ENCODE measurements at places on chromosomes 12 and 14.

GRCh38 chr14:75063013-75063412 is 811 bp downstream of the ACYP1 start:
- DNase-seq, result peak; percentile 31

- DNase-seq, result peak; percentile 51
These were observed 55.3 kb upstream of the ATF1 start for GRCh38 chr12:50708631-50709030.

DNA sequence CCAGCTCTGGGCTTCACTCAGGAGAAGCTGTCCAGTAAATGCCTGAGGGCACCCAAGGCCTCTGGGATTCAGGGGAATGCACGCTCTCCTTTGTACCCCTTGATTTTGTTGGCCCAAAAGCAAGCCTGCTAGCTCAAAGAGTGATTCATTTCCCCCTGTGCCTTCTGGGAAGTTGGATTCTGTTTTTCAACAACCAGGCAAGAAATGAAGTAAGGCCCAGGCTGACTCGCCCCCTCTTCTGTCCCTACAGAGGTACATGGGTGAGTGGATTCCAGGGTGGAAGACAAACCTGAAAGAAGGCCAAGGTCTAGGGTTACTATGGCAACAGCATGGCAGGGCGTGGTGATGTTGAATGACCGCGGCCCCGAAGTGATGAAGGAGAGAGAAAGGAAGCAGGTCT is 9.3 kb upstream of the SERPINA5 start:
- peak; percentile 70 for DNase-seq

GRCh38 chr12:127592245-127592644 is 674.7 kb upstream of the TMEM132C start:
- DNase-seq, result no peak

- no peak for DNase-seq
These were observed 73.1 kb downstream of the ZFP36L1 start for GRCh38 chr14:68719634-68720384.

GRCh38 chr14:68518166-68518565 is 274.7 kb downstream of the ZFP36L1 start:
- DNase-seq, result no peak

DNA sequence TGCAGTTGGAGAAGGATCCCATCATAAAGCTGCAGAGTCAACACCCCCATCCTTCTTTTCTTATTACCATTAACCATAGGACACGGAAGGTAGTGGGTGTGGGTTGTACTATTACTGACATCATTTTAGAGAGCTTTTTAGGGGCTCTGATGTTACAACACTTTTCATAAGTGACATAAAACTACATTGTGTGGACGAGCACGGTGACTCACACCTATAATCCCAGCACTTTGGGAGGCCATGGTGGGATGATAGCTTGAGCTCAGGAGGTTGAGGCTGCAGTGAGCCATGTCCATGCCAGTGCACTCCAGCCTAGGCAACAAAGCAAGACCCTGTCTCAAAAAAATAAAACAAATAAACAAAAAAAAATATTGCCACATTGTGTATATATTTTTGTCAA is 167.1 kb downstream of the DUSP6 start:
- DNase-seq, result no peak
